ENCODE measurements at places on chromosomes 12 and 14. TPM values are rescaled to one million over a fixed set of nuclear protein-coding genes. Genes with fewer than 3 reads are reported as not detected.

RIN3 gene
- 20.1 TPM for total RNA-seq

RHEBL1 gene
- total RNA-seq, result 0.30 TPM

LRP1-AS gene
- not detected for total RNA-seq

ANO4 gene
- total RNA-seq, result 0.13 TPM

SEC23A gene
- 87.9 TPM for total RNA-seq

FGF6 gene
- total RNA-seq, result not detected

AGAP2 gene
- 0.35 TPM for total RNA-seq

Data from right lobe of liver (tissue), 6 donors.